ENCODE measurements at places on chromosomes 2 and 18.

- DNase-seq: no peak
Measured at GRCh38 chr2:105220604-105221003, 20.9 kb upstream of the GPR45 start.

DNA sequence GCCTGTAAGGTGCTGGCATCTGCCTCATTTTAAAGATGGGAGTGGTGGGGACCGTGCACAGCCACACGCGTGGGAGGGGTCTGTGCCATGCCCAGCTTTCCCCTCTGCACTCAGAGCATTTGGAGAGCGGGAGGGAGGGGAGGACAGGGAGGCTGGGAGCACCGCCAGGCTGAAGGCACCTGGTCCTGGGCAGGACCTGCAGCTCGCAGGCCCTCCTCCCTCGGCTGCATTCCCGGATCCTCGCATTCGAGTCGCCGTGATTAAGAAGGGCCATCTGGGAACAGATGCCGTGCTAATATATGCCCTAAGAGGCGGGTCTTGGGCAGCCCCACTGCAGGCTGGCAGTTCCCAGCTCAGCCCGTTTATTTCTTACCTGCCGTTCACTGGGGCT lies 84.0 kb downstream of the PTGR3 start:
- no peak for DNase-seq

GRCh38 chr2:235480614-235481013 lies 13.2 kb upstream of the AGAP1 start:
- no peak for DNase-seq

GRCh38 chr2:101190747-101191516 lies 39.8 kb upstream of the TBC1D8 start:
- DNase-seq: no peak

DNA sequence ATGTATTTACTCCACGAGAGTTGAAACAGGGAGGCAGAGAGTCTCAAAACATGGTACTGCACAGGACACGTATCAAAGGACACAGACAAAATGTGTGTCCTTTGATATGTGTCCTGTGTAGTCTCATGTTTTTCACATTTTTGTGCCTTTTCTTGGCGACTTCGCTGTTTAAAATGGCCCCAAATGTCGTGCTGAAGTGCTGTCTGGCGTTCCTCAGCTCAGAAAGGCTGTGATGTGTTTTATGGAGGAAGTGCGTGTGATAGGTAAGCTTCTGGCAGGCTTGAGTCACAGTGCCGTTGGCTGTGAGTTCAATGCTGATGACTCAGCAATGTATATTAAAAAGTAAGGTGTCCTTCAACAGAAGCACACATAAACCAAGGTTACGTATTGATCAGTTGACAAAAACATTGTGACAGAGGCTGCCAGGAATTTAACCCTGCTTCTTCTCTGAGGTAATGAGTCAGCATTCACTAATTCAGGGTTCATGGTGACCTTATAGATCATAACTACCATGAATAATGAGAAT lies 78.2 kb downstream of the DYSF start:
- DNase-seq: no peak

DNA sequence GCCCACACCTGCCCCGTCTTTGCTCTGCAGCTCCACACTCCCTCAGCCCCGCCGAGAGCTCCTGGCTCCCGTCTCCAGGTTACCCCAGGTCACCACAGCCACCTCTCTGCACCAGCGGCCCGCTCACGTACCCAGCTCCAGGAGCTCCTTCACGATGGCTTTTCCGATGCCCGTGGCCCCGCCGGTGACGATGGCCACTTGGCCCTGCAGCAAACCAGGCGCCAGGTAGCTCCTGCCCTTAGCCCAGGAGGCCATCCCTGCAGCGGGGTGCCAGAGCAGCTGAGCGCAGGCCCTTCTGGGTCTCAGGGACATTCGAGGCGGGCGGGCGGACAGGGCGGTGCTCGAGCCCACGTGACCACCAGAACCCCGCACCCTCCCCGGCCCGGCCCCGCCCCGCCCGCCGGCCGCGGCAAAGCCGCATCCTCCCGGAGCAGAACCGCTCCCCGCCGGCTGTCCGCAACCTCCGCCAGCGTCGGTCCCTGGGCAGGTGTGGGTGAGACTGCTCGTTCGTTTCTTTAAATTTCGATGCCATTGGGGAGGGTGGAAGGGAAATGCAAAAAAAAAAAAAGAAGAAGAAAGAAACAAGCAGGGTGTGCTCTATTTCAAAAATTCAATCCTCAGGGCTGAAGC lies at the start of the genes PECR and TMEM169:
Gene PECR (minus strand): TSS at position 323 of the 630 bp plus-strand sequence. CDS start 68 bp downstream, at position 255.
Gene TMEM169 (plus strand): TSS at position 433 of the 630 bp plus-strand sequence. CDS start 14,045 bp downstream, outside the sequence.
- no peak for DNase-seq

GRCh38 chr2:49801898-49802450 lies 647.7 kb upstream of the FSHR start:
- DNase-seq: no peak

- no peak for DNase-seq
Measured at GRCh38 chr18:79698668-79699335, 19.2 kb downstream of the CTDP1 start.

- DNase-seq: no peak
Measured at GRCh38 chr2:170227507-170227947, 49.6 kb downstream of the MYO3B start.

DNA sequence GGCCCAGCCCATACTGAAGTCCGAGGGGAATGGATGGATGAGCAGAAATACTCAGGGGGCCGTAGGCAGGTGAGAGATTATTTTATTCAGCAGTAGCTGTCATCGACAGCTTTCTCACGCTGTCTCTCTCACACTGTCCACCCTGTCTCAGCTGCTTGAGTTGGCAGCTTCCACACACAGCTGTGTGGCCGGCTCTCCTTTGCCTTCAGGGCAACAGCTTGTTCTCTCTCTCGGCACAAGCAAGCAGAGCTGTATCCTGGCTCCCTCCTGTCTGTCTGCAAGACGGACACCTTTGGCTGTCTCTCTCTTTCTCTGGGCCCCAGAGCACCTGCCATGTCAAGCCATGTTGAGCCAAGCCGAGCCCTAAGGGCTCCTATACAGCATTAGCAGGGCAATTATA lies 9.8 kb upstream of the PAPOLG start:
- DNase-seq: no peak

- no peak for DNase-seq
Measured at GRCh38 chr2:184004948-184005672, 593.2 kb upstream of the ZNF804A start.

GRCh38 chr2:44244135-44244871 lies 31.0 kb upstream of the SLC3A1 start:
- no peak for DNase-seq

Measured in esophagus muscularis mucosa (tissue), 4 donors.